ENCODE measurements at places on chromosomes 12 and 14.

DNA sequence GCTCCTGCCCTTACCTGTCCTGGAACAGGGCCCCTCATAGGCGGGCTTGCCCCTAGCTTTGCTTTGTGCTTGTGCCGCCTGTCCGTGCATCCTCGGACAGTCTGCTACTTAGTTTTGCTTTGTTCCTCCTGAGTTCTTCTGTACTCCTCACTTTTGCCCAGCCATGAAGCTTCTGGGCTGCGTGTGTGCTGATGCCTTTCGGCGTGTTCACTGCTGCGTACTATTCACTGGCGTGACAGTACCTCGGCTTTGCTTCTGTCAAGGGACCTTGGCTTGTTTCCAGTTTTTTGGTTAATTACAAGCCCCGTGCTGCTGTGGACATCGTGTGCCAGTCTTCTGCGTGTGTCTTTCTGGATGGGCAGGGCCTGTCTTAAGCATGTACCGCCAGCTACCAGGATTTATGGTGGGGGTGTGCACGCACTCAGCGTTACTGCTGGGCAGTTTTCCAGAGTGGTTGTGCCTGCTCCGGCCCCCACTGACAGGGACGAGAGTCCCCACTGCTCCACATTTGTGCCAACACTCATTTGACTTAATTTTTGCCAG is 2.5 kb downstream of the PACS2 start:
- DNase-seq: no peak

GRCh38 chr12:26994109-26994508 is 20.1 kb downstream of the TM7SF3 start:
- DNase-seq: no peak

GRCh38 chr14:34711169-34711568 is 3.2 kb downstream of the CFL2 start:
- no peak for DNase-seq

DNA sequence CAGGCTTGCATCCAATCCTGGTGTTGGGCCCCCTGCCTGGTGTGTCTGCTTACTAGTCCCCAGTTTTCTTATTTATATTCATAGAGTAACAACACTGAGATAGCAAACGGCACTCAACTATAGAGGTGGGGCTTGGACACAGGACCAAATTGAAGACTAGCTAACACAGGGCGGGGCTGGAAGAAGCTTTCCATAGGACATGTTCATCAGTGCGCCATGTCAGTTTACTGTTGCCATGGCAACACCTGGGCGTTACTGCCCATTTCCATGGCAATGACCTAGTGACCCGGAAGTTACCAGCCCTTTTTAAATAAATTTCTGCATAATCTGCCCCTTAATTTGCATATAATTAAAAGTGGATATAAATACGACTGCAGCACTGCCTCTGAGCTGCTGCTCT is 275.5 kb upstream of the TMEM132C start:
- DNase-seq: no peak

DNA sequence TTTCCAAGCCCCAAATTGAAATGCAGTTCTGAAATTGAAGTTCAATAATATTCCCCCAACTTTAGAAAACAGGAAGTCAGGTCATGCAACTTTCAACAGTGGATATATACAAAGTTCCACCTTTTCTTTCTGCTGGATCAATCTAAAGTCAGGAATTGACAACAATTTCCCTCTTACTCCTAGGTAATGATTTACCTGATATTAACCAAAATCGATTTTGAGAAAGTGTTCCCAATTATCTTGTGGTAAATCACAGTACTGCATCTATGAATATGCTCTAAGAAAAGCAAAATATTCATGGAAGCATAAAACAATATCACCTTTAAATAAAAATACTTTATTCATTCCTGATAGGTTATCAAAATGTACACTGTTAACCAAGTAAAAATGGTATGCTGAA is 28.4 kb downstream of the BDKRB1 start:
- no peak for DNase-seq

GRCh38 chr12:113048716-113049127 is 7.8 kb upstream of the DTX1 start:
- DNase-seq: peak; percentile 81

DNA sequence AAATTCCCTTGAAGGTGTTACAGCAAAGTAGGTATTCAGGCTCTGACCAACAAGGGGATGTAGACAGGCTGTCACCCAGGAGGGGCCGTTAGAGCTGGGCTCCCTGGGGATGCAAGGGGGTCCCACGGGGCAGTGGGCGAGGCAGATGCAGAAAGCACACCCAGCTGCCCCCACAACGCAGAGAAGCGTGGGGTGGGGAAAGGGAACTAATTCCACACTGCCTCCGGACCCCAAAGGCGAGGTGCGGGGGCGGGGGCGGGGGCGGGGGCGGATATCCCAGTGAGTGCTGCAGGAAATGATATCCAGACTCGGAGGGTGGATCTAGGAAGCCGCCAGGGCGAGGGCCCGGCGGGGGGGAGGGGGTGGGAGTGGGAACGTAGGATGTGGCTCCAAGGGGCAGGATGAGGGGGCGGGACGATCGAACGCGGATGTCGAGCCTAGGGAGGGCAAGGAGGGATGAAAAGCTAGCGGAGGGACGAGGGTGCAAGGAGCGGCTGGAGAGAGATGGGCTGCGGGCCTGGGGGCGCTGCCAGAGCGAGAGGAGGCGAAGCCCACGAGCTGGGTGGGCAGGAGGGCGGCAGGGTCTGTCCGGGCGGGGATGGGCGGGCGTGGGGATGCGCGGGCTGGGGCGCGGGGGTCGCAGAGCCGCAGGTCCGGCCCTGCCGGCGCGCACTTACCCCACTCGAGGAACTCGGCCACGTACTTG is 874 bp downstream of the CDC42BPB start:
- no peak for DNase-seq

GRCh38 chr14:73728717-73729330 is 14.6 kb upstream of the PNMA1 start:
- DNase-seq: peak; percentile 87

- no peak for DNase-seq
Observed at GRCh38 chr12:95859947-95860850, 1.4 kb downstream of the SNRPF start.

Data from CD4-positive, alpha-beta T cell treated with Interleukin-10 for 1 hour (primary cell).